ENCODE measurements at places on chromosomes 4 and X.

DNA sequence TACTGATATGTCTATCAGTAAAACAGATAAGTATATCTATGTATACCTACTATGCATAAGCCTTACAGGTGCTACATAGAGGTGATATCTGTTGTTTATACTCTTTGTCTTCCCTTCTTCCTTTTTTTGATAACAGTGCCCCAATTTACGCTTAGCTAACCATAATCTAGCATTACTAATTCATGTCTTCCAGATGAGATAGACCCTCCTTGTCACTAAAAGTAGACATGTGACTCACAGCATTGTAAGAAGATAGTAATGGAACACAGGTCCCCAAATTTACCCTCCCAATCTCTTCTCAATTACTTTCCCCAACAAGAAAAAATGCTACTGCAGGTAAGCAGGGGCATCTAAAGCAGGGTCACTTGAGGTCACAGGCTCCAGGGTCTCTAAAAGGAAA lies 7.9 kb upstream of the NFKB1 start:
- no peaks in the 10 kb centered on the region for H3K27me3 ChIP-seq
- H3K4me3 ChIP-seq, result no peak overlapping the region
- no peak overlapping the region for H3K27ac ChIP-seq
- H3K4me1 ChIP-seq, result peaks cover 16% of the 10 kb centered on the region
- DNase-seq, result no peak

DNA sequence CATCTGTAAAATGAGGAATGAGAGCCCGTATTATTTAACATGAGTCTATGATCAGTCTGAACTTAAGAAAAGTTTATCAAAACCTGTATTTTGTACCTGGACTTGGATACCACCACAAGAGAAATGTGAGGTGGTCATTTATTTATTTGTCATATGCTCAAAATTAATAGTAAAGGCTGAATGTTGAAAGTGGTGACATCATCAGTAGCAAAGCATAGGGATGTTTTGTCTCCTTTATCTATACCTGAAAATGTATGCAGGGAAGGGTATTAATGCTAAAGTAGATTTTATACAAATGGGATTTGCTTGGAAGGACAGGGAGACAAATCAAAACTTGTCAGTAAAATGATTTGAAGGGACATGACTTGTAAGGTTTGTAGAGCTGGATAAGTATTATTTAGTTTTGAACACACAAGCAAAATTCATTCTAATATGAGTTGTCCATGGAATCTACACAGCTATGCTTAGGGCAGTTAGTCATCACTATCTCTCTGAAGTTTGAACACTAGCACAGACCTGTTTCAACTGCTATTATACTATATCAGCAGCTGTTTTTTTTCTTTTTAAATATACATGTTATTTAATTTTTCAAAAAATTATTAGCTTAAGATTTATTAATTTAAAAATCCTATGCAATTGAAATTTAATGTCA lies 52.4 kb upstream of the GUCY1A1 start:
- DNase-seq, result no peak
- no peak overlapping the region for H3K27ac ChIP-seq
- no peaks in the 10 kb centered on the region for H3K36me3 ChIP-seq
- H3K4me1 ChIP-seq, result peaks cover 2% of the 10 kb centered on the region
- no peak overlapping the region for H3K4me3 ChIP-seq

- H3K36me3 ChIP-seq, result peaks cover 11% of the 10 kb centered on the region
- H3K4me3 ChIP-seq, result no peak overlapping the region
- peaks cover 8% of the 10 kb centered on the region for H3K4me1 ChIP-seq
- no peak overlapping the region for H3K27ac ChIP-seq
- DNase-seq, result no peak
- no peaks in the 10 kb centered on the region for H3K27me3 ChIP-seq
These were observed 9.0 kb downstream of the UBE2K start for GRCh38 chr4:39706741-39707511.

DNA sequence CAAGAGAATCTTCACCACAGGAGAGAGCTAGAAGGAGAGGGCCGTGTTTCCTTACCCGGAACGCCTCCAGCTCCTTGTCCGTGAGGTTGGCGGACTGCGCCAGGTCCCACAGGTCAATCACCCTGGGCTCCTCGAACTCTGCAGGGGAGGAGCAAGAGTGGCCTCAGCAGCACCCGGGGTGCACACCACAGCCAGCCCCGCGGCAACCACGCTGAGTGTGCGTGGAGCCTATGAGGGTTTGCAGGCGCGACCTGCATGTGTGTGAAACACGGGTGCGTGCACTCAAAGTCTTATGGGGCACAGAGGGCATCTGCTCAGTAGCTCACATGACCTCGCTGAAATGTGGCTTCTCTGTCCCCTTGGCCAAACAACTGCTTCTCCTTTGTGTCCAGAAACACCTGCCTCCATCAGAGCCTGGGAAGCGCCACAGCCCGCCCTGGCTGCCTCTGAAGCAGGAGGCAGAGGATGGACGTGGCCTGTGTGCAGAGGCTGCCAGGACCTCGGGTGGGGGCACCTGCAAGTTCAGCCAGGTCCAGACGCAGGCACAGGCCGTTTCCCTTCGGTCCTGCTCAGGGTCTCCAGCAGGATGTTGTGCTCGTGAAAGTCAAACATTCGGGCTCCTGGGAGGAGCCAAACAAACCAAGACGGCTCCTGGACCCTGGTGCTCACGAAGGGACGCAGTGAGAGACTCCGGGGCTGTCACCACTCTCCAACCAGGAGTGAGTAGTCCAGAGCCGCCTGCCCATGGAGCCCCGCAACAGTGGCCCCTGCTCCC lies 16.0 kb downstream of the LRPAP1 start:
- H3K4me1 ChIP-seq, result no peaks in the 10 kb centered on the region
- no peaks in the 10 kb centered on the region for H3K27me3 ChIP-seq
- H3K4me3 ChIP-seq, result no peak overlapping the region
- H3K27ac ChIP-seq, result no peak overlapping the region

DNA sequence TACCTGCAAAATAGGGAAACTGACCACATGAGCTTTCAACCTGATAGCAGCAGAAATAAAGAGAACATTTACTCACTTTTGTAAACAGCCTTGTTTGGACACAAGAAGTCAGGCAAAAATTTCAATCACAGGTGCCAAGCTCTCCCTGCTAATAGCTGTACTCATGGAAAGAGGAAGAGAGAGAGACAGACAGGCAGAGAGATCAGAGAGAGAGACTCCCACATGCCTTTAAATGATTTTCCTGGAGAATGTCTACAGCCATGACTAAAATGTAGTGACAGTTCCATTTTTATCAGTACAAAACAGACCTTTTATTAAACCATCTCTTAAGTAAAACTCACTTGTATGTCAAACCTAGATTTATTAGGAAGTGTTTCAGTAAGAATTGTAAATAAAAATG lies 752.9 kb downstream of the TRAM1L1 start:
- no peaks in the 10 kb centered on the region for H3K4me1 ChIP-seq
- no peak for DNase-seq
- H3K4me3 ChIP-seq, result no peak overlapping the region
- H3K36me3 ChIP-seq, result no peaks in the 10 kb centered on the region

DNA sequence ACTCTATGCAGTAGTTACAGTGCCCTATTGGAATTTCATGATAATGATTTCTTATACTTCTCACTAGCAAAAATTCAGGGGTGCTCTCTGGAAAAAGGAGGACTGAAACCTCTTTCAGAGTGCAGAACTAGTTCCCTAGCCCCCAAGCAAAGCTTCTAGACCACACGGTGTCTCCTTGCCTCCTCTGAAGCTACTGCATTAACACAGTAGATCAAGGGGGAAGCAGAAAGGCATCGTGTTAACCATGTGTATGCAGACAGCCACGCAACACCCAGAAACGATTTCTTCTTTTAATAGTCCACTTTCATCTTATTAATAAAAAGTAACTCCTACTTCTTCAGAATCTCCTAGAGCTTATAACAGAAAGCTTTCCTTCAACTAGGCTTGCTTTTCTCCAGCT lies 44.7 kb downstream of the MAML3 start:
- peaks cover 11% of the 10 kb centered on the region for H3K36me3 ChIP-seq
- H3K4me1 ChIP-seq, result peaks cover 32% of the 10 kb centered on the region
- no peak for DNase-seq

GRCh38 chr4:30586850-30587249 lies 133.3 kb upstream of the PCDH7 start:
- H3K4me1 ChIP-seq, result no peaks in the 10 kb centered on the region
- no peak overlapping the region for H3K4me3 ChIP-seq
- no peak for DNase-seq
- no peaks in the 10 kb centered on the region for H3K27me3 ChIP-seq
- no peak overlapping the region for H3K27ac ChIP-seq

GRCh38 chr4:38179690-38180377 lies 219.6 kb downstream of the PTTG2 start:
- no peak overlapping the region for H3K4me3 ChIP-seq
- peaks cover 4% of the 10 kb centered on the region for H3K27me3 ChIP-seq
- peaks cover 29% of the 10 kb centered on the region for H3K4me1 ChIP-seq
- peaks cover 3% of the 10 kb centered on the region for H3K36me3 ChIP-seq

DNA sequence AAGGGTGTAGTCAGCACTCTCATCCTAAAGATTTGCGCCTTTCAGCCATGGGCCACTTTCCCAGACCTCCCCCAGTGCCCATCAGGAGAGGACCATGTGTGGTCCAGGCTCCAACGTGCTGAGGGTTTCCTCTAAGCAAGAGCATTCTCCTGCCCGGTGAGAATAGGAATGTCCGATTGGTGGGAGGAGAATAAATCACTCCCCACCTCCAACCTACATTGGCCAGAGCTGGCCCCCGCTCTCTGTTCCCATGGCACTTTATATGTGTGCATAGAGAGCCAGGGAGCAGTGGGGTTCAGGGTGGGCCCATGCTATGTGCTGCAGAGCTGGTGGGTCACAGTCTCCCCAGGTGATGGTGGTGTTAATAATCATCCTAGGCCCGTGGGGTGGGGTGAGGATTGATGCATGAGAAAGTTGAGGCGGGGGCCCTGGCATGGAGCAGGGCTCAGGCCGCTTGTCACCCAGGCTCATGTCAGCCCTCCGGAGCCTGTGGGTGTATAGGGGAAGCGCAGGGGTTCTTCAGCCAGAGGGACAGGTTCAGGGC lies 6.8 kb upstream of the SORCS2 start:
- no peaks in the 10 kb centered on the region for H3K36me3 ChIP-seq
- H3K4me3 ChIP-seq, result no peak overlapping the region
- no peak for DNase-seq

DNA sequence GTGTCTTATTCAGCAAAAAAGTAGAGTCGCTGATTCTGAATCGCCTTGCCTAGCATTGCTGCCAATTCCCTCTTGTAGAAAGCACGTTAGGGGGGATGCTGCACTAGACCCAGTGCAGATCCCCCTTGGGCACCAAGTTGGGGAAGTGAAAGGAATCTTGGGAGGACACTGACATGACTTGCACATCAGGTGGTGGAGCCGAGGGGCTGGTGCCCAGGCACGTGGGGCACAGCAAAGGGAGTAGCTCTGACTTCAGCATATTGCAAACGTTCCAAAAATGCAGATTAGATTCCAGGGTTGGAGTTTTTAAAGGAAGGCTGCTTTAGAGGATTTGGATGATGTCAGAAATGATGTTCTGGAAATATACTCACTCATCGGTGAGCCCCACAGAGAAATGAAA lies 47.4 kb upstream of the GPM6B start:
- peaks cover 2% of the 10 kb centered on the region for H3K27me3 ChIP-seq
- DNase-seq, result no peak
- H3K4me3 ChIP-seq, result no peak overlapping the region
- no peak overlapping the region for H3K27ac ChIP-seq

GRCh38 chr4:26724534-26724933 lies 136.1 kb upstream of the STIM2 start:
- H3K36me3 ChIP-seq, result peaks cover 4% of the 10 kb centered on the region
- H3K4me3 ChIP-seq, result no peak overlapping the region

DNA sequence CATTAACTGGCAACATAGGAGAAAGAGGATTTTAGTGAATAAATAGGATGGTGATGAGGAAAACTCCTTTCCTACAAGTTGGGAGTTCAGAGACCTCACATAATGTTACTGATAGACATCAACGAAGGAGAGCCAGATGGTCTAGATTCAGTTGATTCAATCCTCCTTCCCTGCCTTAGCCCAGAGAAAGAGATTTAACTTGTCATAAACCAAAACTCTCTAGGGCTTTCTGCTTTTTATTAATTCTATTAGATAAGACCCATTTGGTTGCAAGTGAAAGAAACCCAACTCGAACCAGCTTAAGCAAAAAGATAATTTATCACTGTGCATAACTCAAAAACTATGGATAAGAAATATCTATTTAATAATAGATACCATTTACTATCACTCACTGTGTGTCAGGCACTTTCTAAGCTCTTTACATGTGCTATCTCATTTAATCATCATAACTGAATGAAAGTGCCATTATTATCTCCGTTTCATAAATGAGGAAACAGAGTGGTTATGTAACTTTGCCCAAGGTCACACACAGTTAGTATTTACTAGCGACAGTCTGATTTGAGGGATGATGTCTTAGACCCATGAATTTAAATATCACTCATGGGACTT lies 4.3 kb upstream of the UNC5C start:
- H3K27me3 ChIP-seq, result peaks cover 52% of the 10 kb centered on the region
- H3K4me1 ChIP-seq, result peaks cover 9% of the 10 kb centered on the region
- no peak overlapping the region for H3K4me3 ChIP-seq
- no peak overlapping the region for H3K27ac ChIP-seq
- H3K36me3 ChIP-seq, result no peaks in the 10 kb centered on the region

GRCh38 chrX:1582686-1583437 lies 8.5 kb upstream of the AKAP17A start:
- no peak overlapping the region for H3K4me3 ChIP-seq
- peak overlapping the region; percentile 54 for H3K27ac ChIP-seq
- H3K36me3 ChIP-seq, result no peaks in the 10 kb centered on the region
- H3K4me1 ChIP-seq, result peaks cover 7% of the 10 kb centered on the region
- peak; percentile 38 for DNase-seq

DNA sequence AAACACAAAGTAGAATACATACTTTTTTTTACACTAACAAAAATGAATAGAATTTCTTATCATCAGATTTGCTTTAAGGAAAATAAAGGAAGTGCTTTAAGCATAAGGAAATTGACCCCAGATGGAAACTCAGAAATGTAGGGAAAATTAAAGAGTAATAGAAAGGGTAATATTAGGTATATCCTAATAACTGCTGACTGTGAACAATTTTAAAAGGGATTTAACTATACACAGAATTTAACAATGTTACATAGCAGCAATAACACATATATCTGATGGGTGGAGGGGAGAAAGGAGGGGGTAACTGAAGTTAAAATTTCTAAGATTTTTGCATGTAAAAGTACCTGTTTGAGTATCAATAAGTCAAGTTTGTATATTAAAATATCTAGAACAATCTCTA lies 8.6 kb downstream of the CDKL2 start:
- H3K4me1 ChIP-seq, result no peaks in the 10 kb centered on the region
- H3K27me3 ChIP-seq, result no peaks in the 10 kb centered on the region
- H3K4me3 ChIP-seq, result no peak overlapping the region
- H3K27ac ChIP-seq, result no peak overlapping the region
- H3K36me3 ChIP-seq, result no peaks in the 10 kb centered on the region

GRCh38 chrX:150635952-150636351 lies 57.2 kb upstream of the MTMR1 start:
- H3K27ac ChIP-seq, result no peak overlapping the region
- no peaks in the 10 kb centered on the region for H3K27me3 ChIP-seq
- H3K36me3 ChIP-seq, result peaks cover 27% of the 10 kb centered on the region
- no peak for DNase-seq
- no peaks in the 10 kb centered on the region for H3K4me1 ChIP-seq
- H3K4me3 ChIP-seq, result no peak overlapping the region
